Suppressor macrophage treated with lipopolysaccharide for 1 hour (primary cell): ENCODE measurements at places on chromosomes 6 and 20.

GRCh38 chr6:52871621-52872020 lies 31.0 kb upstream of the GSTA5 start:
- no peak for DNase-seq

DNA sequence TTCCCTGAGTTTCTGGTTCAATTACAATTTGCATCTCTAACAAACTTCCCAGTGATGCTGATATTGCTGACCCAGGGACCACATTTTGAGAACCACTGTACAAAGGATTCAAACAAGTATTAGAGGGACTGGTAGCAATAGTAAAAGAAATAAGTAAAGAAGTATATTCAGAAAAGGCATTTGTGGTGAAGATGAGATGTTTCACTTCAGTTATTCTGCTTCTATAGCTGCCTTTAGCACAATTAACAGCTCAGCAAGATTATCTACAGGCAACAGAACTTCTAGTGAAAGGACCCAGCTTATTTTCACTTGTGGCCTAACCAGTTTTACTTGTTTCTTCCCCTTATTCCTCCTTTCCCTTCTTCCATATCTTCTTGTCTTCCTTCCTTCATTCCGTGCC lies 149.4 kb downstream of the PHF3 start:
- DNase-seq: no peak

GRCh38 chr6:90714319-90714718 lies 127.4 kb upstream of the MAP3K7 start:
- no peak for DNase-seq

- no peak for DNase-seq
These were observed 13.5 kb upstream of the BMP5 start for GRCh38 chr6:55888917-55889316.

GRCh38 chr6:52363228-52363867 lies 1.4 kb downstream of the PAQR8 start:
- DNase-seq: no peak

DNA sequence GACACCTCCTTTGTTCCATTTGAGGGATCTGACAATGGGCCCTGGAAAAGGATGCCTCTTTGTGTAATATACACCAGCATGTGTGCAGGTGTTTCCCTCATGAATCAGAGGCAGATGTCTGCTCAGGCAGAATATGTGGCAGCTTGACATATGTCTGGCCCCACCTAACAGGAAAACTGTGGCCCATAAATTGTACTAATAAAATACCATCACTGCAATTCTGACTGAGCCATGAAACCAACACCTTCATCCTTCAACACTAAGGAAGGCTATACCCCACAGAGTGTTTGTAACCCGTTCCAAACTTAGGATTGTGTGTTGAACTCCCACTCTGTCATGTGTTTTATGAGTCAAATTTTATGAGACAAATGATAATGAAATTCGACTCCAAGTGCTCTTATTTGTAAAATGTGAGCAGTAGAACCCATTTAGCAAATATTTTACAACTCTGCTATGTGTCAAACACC lies 22.7 kb downstream of the LAMA4 start:
- no peak for DNase-seq

GRCh38 chr6:3090013-3090412 lies 21.7 kb downstream of the RIPK1 start:
- DNase-seq: no peak

- peak; percentile 9 for DNase-seq
These were observed 84.1 kb downstream of the DLGAP4 start for GRCh38 chr20:36390269-36390668.

DNA sequence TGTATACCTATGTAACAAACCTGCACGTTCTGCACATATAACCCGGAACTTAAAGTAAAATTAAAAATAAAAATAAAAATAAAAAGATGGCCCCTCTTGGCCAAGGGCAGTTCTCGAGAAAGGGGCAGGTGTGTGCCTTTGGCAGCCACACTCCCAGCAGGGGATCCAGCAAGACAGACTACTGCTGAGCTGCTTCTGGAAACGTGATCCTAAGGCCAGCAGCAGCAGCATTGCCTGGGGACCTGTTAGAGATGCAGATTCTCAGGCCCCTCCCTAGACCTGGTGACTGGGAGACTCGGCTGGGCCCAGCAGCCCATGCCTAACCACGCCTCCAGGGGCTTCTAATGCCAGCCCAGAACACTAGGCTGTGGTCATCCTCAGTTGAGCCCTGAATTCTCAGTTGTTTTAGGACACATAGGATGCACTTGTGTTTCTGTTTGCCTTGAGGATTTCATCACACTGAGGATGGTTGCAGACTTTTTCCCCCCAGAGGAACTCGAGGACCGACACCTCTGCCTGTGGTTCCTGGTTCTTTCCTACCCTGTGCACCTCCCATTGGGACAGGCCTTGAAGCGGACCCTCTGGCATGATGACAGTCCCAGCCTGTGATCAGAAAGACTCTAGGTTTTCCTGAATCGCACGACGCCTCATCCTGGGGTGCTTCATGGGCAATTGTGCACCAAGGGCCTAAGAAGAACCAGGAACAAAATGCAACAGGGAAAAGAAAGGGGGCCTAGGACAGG lies 105.9 kb downstream of the TOX2 start:
- no peak for DNase-seq

DNA sequence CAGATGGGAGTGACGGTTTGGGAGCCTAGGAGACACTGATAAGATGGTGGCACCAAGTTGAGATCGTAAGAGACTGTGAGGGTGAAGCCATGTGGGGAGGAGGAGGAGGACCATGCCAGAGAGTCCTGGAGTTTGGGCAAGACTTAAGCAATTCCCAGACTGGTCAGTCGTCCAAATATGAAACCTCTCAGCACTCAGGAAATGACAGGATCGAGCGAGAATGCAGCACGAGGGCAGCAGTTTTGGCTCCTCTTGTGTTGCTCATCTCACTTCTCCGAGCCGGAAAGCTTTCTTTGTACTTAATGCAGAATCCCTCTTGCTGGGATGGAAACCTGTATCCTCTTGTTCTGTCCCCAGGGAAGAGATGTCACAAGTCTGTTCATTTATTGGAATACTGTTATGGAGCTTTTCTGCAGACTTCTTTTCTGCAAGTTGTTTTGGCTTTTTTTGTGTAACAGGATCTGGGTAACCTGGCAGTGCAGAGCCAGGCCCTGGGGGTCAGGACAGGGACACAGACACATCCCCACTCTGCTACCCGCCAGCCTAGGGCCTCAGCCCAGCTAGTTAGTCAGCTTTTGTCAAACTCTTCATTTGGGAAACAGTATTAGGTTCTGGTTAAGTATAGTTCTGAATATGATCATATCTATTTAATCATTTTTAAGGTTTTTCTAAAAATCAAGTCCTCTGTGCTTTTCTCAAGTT lies 34.3 kb downstream of the FNDC1 start:
- no peak for DNase-seq

- DNase-seq: no peak
These were observed 1.4 kb upstream of the INSM1 start for GRCh38 chr20:20366551-20366875.

- peak; percentile 99 for DNase-seq
These were observed 167.9 kb upstream of the TNFAIP3 start for GRCh38 chr6:137699031-137699683.

DNA sequence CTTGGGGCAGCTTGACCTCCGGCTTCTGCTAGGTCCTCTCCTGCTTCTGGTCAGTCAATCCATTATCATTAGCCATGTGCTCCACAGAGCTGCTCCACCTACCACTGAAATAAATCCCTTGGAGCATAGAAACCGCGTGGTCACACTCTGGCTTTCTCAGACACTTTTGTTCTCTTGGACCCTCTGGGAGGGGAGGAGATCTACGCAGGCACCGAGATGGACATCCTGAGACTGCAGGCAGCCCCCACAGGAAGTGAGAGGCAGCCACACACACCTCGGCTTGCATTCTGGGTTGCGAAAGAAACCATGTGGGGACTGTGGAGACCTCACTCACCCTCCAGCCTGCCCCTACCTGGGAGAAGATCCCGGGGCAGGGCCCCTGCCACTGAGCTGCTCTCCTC lies 79.5 kb downstream of the FYN start:
- DNase-seq: no peak

- no peak for DNase-seq
These were observed 47.7 kb upstream of the FNDC1 start for GRCh38 chr6:159121486-159121885.

DNA sequence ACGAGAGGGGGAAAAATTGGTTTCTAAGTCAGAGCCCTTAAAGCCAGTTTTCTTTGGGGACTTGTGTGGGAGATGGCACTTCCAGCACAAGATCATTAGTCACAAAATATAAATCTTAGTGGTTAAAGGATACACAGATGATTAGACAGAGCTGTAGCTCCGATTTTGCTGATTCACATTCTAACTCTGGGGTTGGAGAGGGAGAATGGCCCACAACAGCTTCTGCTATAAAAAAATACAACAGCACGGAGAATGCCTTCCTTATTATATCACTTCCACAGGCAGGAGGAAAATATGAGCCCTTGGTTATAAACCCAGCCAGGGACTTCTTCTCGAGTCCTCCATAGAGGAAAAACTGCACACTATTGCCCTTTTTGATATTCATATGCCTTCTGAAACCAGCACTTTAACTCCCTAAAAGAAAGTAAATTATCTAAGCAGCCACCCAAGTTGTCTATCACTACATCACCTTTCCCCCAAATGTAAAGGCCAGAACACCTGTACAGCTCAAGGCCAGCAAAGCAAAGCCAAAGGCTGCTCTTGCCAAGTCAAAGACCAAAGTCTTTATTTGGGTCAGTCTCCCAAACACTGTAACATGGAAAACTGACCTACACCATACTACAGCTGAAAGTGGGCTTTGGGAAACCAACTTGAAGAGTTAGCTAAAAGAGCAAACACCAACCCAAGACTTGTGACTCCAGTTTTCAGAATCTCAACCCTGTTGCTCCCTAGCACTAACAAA lies 10.4 kb downstream of the MRPL14 start:
- DNase-seq: peak; percentile 70

DNA sequence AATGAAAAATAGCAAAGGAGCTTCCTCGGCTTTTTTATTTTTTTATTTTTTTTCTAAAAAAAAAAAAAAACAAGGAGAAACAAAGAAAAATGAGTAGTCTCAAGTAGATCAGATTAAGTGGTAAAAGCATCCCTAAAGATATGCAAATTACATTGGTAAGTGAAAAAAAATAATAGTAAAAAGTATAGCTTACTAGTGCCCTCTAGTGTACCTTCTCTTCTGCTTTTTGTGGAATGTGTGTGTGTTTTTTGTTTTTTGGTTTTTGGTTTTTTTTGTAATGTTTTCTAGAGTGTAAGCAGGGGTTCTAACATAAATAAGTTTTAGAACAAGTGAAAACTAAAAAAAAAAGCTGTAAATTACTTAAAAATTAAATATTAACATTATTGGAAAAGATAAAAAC lies 1062.0 kb downstream of the HACE1 start:
- DNase-seq: peak; percentile 1

DNA sequence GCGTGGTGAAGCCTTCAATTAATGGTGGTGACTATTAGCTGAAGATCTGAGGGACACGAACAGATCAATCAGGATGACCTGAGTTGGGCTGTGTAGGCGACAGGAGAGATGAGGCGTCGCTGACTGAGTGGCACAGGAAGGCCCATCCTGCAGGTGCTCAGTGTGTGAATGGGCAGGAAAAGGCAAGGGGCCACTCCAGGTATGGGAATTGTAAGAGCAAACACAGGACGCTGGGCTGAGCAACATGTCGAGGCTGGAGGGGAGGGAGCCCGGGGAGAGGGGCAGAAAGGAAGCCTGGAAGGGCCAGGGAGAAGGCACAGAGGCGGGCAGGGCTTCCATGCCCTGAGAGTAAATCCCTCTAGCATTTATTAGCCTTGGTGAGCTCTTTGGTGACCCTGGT lies 151.0 kb downstream of the VEGFA start:
- DNase-seq: no peak

DNA sequence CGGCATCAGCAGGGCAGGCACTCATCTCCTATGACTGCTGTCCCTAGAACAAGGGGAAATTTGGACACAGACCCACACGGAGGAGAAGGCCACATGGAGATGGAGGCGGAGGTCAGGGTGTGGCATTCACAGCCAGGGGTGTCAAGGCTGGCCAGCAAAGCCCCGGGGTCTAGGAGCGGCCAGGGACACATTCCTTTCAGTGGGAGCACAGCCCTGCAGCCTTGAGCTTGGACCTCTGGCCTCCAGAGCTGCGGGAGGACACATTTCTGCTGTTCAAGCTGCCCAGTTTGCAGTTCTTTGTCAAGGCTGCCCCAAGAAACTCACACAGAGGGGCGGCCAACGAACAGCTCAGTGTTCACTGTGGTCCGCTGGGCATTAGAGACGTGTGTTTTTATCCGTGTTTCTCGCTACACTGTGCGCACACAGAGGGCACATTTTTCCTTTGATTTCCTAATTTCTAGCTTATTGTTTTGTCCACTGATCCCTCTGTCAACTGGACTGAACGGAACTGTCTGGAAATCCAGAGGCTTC lies 93.4 kb upstream of the MPC1 start:
- DNase-seq: no peak

DNA sequence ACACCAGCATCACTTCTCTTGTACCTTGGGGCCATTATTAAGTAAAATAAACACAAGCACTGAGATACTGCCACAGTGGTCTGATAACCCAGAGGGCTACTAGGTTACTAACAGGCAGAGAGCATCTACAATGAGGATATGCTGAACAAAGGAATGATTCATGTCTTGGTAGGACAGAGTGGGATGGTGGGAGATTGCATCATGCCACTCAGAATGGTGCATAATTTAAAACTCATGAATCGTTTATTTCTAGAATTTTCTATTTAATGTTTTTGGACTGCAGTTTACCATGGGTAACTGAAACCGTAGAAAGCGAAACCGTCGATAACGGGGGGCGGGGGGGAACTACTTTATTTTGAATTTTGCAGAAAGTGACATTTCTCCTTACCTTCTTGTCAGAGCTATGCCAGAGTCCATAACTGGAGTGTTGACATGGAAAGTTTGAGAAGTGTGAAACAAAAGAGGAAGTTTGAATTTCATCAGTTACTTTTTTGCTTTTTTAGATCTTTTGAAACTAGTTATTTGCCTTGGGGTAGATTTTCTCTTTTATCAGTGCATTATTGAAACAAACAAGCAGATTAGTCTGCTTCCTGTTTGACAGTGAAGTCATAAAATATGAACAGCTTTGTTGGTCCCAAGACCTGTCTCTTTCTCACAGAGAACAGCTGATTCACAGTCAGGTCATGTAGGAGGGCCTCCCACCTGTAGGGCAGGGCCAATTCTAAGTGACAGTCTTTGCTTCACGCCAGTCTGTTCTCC lies 124.9 kb downstream of the KLHL32 start:
- peak; percentile 44 for DNase-seq

GRCh38 chr6:13760307-13761304 lies 49.0 kb upstream of the RANBP9 start:
- DNase-seq: peak; percentile 51

GRCh38 chr6:157845493-157846259 lies 22.6 kb downstream of the SNX9 start:
- DNase-seq: no peak

DNA sequence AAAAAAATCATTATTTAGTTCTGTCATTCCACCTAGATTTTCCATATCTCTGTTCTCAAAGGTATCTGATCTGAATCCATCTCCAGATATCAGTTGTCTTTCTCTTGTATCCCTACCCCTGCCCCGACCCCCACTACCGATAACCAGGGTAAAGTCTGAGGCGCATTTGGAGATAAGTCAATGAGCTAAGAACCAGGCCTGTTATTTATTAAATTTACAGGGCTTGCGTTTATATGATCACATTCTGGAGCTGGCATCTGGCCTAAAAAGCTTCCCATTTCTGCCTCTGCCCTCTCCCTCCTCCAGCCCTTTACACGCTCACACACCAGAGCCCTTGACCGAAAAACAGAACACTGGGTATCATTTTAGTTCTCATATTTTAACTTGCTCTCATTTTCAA lies 144.7 kb downstream of the ALDH8A1 start:
- DNase-seq: no peak
